ENCODE measurements at places on chromosomes 3 and 15. TPM values are rescaled to one million over a fixed set of nuclear protein-coding genes. Genes with fewer than 3 reads are reported as not detected.

IQCH gene
- polyA plus RNA-seq, result 0.16 TPM

- DNase-seq, result no peak
Observed at GRCh38 chr3:107283948-107284347, 93.3 kb upstream of the CCDC54 start.

DNA sequence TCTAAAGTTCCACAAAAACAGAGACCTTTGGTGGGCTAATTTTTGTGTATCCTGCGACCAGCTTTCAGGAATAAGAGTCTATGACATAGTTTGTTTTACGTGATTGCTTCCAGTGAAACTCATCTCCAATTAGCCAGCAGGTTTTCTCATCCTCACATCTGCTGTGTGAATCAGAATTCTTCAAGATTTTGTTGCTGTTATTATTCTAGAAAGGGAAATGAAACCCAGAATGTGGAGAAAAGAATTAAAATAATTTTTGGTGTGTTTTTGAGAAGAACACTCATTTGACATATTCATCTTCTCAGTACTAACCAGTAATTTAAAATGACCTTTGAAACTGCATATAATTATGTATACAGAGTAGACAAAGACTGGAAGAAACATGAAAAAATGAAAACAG, 175.9 kb downstream of the USP13 start:
- no peak for DNase-seq

ADGRG7 gene
- not detected for polyA plus RNA-seq

DNA sequence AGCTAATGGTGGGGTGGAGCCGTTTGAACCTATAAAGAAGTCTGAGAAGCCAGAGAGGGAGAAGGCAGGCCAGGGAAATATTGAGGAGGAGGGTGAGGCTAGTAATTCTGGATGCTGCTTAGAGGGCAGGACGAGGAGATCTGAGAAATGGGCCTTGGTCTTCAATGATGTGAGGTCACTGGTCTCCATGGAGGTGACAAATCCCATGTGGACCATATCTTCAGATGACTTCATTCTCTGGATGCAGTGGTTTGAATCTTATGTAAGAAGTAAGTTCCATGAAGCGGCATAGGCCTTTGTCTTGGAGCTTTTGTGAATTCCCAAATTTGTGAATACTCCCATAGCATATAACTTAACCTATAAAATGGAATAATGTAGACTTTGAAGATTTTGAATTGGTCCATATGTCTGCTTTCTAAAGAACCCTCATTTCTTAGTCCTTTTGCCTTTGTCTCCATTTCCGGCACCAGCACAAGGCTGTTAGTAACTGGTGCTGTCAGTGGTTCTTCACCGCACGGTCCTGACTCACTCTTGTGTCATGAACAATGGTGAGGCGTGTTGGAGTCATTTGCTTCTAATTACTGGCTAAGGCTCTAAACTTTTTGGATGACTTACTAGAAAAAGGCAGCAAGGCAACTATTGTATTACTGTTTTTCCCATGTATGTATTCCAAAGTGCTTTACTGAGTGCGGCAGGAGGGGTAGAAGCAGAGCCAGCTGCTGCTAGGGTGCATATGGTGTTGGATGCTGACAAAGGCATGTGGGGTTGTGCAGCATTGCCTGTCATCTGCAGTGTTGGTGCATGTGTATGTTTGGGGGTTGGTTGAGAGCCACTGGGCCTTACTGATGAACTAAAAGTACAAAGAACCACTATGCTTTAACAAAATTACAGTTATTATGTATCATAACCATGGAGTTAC, 279.3 kb upstream of the C2CD4B start:
- DNase-seq, result no peak

GRCh38 chr15:95580121-95580520, 750.4 kb upstream of the NR2F2 start:
- no peak for DNase-seq

SCN5A gene
- polyA plus RNA-seq, result 0.07 TPM

DNA sequence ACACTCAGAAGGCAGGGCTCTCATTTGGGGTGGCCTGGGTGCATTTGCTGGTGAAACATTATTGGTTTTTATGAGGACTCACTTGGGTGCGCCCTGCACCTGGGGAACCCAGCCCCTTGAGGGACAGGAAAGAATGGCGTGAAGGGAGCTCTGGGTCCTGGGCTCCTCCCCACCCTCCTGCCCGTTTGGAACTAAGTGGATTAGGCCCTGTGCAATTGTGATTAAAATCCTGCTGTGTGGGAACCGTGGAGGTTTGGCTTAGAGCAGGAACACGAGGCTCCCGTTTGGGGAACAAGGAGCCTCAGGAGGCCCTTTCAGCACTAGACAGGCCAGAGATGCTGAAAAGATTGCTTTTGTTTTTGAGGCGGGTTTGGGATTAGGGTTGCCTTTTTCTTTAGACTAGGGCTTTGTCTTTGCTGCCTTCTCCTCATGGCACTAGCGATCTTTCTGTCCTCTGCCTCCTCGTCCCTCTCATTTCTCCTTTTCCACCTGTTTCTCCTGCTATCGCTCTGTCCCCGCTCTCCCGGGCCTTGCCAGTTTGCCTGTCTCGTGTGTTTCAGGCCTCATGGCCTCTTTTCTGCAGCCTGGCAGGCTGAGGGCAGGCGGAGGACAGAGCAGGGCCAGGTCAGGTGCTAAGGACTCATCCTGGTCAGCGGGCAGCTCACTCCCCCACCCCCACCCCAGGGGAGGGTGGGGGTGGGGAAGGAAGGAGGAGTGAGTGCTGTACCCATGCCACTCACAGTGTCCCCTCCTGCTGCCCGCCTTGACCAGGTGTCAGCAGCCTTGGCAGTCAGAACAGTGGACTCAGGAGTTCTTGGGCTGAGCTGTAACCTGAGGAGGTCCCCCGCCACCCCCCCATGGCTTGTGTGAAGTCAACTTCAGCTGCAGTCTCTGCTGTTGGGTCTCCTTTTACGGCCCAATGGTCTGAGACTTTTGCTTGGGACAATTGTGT, 8.6 kb downstream of the MAPKAPK3 start:
- DNase-seq, result no peak

GRCh38 chr3:46614431-46614830, 2.1 kb downstream of the FAM240A start:
- no peak for DNase-seq

- peak; percentile 70 for DNase-seq
Observed at GRCh38 chr15:67880651-67881182, 40.9 kb upstream of the RNU6-1 start.

DNA sequence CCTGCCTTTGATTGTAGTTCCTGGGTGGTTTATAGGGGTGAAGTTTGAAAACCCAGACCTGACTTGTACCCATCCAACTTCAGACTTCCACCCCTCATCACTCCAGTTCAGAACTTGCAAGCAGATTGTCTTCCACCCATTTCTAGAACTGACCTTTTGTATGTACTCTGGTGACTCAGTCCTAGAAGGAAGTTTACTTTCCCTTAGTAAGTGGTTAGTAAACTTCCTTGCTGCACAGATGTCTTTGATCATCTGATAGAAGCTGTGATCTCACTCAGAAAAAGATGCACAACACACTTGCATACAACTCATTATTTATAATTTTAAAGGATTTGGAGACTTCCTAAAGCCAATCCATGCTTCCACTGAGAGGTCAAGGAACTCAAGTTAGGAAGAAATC, 368.0 kb downstream of the MFSD1 start:
- DNase-seq, result peak; percentile 3

- DNase-seq, result no peak
Observed at GRCh38 chr3:48275287-48276027, 34.6 kb downstream of the ZNF589 start.

SCAANT1 gene
- polyA plus RNA-seq, result not detected

DNA sequence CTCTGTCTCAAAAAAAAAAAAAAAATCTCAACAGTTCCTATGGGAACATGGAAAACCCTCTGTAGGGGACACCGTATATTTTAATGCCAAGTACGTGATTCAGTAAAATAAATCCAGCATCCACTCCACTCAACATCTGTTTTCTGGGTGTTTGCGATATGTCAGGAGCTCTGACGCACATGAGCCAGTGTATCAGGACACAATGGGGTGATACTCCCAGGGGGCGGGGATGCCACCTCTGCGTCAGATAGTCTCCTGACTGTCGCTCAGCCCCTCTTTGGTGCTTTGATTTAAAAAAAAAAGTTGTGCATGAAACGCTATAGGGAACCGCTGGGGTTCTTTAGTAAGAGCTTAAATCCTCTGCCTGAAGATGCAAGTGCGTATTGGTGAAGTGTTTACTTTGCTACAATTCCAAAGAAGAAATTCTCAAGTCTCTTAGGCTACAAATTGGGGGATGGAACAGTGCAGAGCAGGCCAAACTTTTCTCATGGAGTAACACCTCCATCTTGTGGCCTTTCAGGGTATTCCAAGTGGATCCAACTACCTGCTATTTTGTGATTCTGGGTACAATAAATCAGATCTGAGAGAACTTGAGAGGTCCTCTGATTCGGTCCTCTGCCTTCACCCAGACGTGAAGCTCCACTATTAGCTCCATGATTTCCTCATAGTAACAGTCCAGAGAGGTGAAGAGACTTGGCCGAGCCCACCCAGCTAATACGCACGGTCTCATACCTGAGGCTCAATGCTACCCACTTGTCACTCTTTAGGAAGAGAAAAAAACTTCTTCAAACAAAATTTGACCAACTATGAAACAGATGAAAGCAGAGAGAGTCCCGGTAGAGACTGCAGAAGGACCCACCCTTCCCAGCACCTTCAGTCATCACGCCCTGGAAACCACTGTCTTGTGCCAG, 9.3 kb upstream of the NR2E3 start:
- peak; percentile 47 for DNase-seq

DNA sequence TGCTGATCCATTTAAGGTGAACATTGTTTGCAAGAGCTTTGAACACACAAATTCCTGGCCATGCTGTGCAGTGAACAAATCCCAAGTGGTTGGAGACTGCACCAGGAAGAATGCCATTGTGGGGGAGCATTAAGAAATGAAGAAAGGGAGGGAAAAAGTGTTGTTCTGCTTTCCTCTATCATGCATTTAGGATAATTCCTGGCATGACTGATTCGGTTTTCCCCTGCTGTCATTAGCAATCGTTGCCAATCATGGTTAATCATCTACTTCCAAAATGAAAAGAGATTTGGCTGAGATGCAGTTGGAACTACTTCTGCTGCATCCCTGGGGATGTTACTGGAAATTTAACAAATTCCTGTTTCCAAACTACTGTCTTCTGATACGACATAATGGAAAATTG, 73.7 kb upstream of the ZPLD1 start:
- DNase-seq, result no peak

DNA sequence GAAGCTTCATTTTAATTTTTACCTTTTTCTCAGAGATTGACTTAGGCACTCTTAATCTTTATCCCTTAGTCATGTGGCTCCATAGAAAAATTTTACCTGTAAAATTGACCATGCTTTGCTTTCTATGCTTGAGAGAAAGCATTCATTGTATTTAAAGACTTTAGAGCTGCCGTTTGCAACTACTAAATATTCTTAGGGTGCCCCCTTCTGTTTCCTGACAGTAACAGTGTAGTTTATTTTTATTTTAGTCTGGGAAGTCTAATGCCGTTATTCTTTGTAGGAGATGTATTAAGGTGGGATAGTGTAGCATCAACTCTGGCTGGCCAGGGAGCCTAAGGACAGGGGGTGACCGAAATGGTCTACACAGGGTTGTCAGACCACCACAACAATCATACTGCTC, 84.5 kb upstream of the SYNPR start:
- peak; percentile 6 for DNase-seq

GRCh38 chr15:44661576-44661975, 1.9 kb downstream of the SPG11 start:
- no peak for DNase-seq

- no peak for DNase-seq
Observed at GRCh38 chr15:84810073-84810840, 6.9 kb upstream of the ALPK3 start.

GRCh38 chr3:46369151-46369550, 1.6 kb upstream of the CCR5 start:
- DNase-seq, result no peak

ABHD17C gene
- polyA plus RNA-seq, result 3.9 TPM

DNA sequence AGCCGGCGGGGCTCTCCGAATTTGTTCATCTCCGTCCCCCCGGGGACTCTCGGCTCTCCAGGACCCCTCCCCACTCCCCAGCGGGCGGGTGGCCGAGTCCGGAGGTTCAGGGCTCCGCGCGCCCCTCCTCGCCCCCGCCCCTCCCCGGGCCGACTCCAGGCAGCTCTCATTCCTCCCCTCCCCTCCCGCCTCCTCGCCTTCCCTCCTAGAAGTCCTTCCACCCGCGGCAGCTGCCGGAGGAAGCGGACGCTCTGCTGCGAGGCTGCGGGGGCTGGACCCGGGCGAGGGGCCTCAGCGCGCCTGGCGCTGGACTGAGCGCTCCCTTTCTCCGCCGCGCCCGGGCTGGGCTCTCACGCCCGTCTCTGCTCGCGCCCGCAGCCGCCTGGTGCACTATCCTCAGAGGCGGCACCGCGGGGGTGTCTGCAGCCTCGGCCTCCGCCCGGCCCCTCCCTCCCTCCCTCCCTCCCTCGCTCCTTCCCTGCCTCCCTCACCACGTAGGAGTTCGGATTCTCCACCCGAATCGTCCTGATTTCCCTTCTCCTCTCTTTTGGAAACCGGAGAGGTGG, at the start of gene ROBO2:
Gene ROBO2 (plus strand): TSS at position 494 of the 566 bp plus-strand sequence. CDS start 687 bp downstream, outside the sequence.
- no peak for DNase-seq

PP2D1 gene
- polyA plus RNA-seq, result not detected

- no peak for DNase-seq
Observed at GRCh38 chr15:25431836-25432561, 6.8 kb downstream of the UBE3A start.

DNA sequence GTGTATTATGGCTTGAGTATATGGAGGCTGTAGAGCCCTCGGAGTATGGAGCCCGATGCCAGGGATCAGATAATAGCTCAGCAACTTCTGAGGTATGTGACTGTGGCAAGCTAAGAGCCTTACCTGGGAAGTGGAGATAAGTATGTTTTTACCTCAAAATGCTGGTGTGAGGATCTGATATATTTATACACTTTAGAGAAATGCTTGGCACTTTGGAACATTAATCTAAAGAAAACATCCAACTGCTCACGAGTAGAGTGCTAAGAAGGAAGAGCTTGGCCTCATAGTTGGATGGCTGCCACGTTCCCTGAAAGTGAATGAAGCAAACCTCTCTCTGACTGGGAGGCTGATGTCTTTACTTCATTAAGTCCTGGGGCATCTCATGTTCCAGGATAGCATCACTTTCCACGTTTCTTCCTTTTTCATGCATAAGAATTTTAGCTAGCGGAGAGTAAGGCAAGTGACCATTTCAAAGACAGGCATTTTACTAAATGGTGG, 58.9 kb upstream of the GOLGA8J start:
- DNase-seq, result no peak

P2RY14 gene
- not detected for polyA plus RNA-seq

GRCh38 chr3:79339846-79340245, 428.0 kb downstream of the ROBO1 start:
- no peak for DNase-seq

BMF gene
- 32.7 TPM for polyA plus RNA-seq

All from HepG2 (cell line).